Neural crest cell (in vitro differentiated cells): ENCODE measurements at places on chromosomes 5 and 9. TPM values are rescaled to one million over a fixed set of nuclear protein-coding genes. Genes with fewer than 3 reads are reported as not detected.

DNA sequence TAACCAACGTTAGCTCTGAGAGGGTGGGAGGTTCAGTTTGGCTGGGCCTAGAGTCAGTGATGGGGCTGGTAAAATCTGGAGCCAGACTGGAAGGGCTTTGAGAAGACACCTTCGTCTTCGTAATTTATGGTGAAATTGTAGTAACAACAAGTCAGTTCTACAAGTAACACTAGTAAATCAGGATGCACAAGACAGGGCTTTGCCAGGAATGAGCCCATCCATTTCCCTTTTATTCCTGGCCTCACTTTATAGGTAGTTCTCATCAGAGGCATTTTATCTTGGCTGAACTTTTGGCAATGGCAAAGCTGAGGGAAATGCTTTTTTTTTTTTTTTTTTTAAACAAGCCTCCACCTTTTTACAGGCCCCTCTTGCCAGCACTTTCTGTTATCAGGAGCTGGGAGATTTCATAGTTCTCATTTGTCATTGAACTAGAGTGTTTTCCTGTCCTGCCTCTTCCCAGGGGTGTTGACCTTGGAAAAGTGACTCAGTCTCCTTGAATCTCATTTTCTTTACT, 110.5 kb upstream of the KLF4 start:
- no peaks in the 10 kb centered on the region for H3K36me3 ChIP-seq
- no peaks in the 10 kb centered on the region for H3K4me1 ChIP-seq
- no peak for DNase-seq
- H3K27ac ChIP-seq = no peak overlapping the region

LMX1B gene
- total RNA-seq = 6.9 and 10.5 TPM in 2 replicates

- H3K4me1 ChIP-seq = peaks cover 7% of the 10 kb centered on the region
- H3K4me3 ChIP-seq = no peak overlapping the region
- H3K27me3 ChIP-seq = no peaks in the 10 kb centered on the region
- H3K27ac ChIP-seq = no peak overlapping the region
Observed at GRCh38 chr5:35904443-35905132, 33.8 kb downstream of the CAPSL start.

GRCh38 chr5:172897481-172898217, 61.6 kb upstream of the RPL26L1 start:
- no peak overlapping the region for H3K4me3 ChIP-seq
- no peak for DNase-seq
- peaks cover 2% of the 10 kb centered on the region for H3K36me3 ChIP-seq

DNA sequence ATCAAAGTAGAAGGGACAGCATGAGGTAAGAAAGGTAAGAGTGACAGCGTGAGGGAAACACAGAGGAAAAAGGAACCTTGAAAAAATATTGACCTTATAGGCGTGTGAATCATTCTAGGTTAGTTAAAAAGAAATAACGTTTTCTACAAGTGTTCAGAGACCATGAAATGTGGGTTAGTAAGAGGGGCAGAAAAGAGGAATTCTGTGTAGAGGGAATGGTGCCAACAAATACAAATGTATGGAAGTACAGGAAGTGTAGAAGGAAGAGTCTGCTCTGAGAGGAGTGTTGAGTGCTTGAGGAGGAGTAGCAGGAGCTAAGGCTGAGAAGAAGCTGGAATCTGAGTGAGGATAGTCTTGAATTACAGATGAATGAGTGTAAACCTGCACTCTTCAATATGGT, 418.6 kb upstream of the RIOK2 start:
- H3K4me1 ChIP-seq = no peaks in the 10 kb centered on the region
- no peak for DNase-seq
- no peaks in the 10 kb centered on the region for H3K27me3 ChIP-seq
- H3K27ac ChIP-seq = no peak overlapping the region
- H3K4me3 ChIP-seq = no peak overlapping the region

GRCh38 chr9:92954049-92954861, 6.9 kb downstream of the FGD3 start:
- DNase-seq = no peak
- H3K36me3 ChIP-seq = no peaks in the 10 kb centered on the region
- H3K4me3 ChIP-seq = no peak overlapping the region

SPATA31D4 gene
- not detected in 2 replicates for total RNA-seq
